ENCODE measurements at places on chromosomes 11 and 22.

- no peak for DNase-seq
Observed at GRCh38 chr11:94857337-94857736, 89.2 kb downstream of the AMOTL1 start.

DNA sequence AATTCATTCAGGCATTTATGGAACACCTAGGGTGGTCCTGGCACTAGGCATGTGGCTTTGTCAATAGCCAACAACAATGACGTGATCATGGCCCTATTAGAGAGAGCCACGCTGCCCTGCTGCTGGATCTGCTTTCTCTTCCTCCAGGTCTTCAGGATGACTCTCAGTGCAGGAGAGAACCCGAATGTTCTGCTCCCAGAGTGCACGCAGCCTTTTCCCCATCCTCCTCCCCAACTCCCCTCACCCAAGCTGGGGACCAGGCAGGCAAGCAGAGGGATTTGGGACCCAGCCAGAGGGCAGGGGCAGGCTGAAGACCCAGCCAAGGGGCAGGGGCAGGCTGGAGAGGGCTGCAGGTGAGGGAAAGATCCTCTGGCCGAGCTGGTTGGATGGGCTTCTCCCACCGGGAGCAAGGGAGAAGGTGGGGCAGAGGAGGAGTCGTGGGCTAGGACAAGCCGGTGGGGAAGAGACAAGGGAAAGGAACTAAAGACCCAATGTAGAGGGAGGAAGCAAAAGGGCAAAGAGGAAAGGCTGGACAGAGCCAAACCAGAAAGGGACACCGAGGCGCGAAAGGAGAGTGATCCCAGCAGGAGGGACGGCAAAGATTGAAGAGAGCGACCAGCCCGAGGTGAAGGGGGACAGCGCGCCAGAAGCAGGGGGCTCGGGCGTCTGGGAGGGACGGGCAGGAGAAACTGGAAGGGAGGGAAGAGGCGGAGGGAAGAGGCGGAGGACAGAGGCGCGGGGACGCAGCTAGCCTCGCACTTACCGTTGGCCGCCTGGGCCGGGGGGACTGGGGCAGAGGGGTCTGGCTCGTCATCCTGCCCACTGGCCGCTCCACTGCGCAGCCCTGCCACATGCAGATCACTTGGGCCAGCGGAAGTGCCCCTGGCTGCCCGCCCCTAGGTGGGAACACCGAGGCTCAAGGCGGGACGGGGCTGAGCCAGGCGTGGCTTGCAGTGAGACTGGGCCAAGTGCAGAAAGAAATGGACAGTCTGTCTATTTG is at the start of gene KCTD14:
Gene KCTD14, minus strand, starts transcription at position 880 of the 1,000 bp plus-strand sequence. Its CDS starts 27 bp downstream, at position 853.
- no peak for DNase-seq

- no peak for DNase-seq
Observed at GRCh38 chr11:8217926-8218325, 45.8 kb downstream of the LMO1 start.

DNA sequence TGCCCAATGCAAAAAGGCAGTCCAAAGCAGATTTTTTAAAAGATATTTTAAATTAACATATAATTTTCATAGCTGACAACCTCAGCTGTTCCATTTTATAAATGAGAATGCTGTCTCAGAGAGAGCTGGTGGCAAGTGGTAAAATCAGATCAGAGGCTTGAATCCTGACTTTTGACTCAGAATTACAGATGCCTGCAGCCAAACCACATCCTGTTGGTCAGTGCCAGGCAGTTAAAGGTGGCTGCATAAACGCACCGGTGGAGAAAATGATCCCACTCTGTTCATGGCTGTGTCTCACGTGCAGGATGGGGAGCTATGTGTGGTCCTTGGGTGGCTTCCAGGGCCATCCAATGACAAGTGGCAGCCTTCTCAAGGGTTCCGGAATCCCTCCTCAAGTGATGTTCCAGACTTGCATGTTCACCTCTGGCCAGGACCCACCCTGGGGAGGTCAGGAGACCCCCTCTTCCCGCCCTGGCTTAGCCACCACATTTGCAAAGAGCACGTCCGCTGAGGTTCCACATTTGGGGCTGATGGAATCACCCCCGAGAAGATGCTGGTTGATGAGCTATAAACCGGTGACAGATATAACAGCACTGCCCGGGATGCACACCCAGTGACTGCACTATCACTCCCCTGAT is 155.5 kb downstream of the SHANK2 start:
- no peak for DNase-seq

DNA sequence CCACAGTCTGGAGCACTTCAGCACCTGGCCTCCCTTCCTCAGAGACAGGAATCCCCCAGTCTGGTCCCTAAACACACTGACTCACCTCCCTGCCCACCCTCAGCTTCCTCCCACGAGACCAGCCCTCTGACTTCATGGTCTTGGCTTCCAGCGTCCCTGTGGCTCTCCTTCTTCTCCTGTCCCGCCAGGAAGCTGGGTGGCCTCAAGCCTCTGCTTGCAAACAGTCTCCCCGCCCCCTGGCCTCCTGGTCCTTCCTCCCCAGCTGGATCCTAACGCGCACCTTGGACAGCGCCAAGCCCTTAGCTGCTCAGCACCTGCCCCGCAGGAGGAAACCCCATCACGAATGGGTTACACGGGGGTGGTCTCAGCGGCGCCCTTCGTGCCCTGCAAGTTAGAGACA is 4.5 kb downstream of the NCF4 start:
- no peak for DNase-seq

- DNase-seq: no peak
Observed at GRCh38 chr11:57406337-57406904, 16.0 kb upstream of the PRG2 start.

DNA sequence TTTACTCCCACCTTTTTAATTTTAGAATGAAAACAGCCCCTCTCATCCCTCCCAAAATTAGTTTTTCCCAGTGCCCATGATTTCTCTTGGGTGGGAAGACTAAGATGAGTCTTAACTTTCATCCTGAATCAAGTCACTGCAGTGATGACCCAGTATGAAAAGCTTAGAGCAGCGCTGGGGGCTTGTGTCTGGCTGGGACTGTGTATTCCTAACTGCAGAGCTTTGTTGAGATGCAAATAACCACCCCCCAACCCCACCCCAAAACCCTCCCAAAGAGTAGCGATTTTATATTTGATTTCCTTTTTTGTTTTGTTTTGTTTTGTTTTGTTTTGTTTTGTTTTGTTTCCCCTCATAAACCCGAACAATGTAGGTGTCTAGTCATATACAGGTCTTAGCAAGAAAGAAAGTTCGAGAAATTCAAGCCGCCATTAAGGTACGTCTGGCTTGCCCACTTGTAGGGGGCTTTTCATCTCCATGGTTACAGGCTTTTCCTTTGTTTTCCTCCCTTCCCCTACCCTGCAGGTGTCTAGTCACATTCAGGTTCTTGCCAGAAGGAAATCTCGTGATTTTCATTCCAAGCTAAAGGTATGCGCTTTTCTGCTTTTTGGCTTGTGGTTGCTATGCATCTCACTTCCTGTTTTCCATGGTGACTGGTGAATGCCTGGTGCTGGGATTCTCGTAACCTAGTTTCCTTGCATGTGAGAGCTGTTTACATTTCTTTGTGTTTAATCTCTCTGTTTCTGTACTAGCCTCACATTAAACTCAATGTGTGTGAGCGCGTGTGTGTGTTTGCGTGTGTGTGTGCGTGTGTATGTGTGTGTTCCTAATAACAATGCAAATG is 144.6 kb upstream of the RASSF10 start:
- DNase-seq: no peak

DNA sequence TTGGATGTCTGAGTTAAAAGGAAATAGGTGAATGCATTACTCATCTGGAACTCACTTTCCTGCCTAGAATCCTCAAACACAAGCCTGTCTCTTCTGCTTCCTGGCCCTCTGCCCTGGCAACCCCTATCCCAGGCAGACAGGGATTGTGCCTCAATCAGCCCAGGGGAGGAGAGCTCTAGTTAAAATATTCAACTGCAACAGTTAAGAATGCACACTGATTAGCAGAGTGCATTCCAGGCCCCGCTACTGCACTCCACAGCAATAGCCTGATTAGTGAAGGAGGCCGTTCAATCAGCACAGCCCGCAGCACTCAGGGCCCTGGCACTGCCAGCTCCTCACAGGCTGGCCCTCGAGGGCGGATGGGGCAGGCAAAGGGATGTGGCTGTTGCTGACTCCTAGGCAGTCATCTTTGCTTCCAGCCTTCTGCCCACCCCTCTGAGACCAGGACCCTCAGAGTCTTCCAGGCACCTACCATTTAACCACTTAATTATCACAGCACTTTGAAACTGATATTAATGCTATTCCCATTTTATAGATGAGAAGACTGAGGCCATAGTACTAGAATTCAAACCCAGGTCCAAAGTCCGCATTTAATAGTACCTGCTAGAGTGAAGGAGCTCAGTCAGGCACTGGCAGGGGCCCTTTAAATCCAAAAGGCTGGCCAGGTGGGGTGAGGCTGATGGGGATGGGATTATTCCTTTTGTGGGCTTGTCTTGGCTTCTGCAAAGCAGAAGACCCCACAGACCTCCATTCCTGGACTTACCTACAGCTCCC is 435.3 kb downstream of the SOX6 start:
- DNase-seq: no peak

DNA sequence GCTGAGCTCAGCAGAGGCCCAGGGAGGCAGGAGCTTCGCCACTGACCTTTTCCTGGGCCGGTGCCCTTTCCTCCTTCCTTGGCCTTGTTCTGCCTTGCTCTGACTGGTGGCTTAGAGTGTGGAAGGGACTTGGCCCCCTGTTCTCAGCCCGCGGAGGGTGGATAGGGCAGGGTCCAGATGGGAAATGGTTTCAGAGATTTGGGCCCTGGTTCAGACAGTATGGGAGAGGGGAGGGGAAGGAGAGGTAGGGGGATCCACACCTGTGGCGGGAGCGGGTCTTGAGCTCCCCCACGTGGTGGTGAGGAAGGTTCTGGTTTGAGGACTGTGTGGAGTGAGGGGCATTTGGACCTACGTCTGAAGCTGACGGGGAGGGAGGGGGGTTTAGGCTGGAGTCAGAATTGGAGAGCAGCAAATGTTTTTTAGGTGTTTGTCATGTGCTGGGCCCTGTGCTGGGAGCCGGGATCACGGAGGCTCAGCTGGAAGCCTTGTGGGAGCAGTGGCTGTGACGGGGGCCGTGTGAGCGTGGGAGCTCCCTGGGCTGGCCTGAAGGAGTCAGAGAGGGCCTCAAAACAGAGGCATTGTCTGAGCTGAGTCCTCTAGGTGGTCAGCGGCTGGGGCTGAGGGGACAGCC is 27.2 kb downstream of the SHANK3 start:
- DNase-seq: no peak

DNA sequence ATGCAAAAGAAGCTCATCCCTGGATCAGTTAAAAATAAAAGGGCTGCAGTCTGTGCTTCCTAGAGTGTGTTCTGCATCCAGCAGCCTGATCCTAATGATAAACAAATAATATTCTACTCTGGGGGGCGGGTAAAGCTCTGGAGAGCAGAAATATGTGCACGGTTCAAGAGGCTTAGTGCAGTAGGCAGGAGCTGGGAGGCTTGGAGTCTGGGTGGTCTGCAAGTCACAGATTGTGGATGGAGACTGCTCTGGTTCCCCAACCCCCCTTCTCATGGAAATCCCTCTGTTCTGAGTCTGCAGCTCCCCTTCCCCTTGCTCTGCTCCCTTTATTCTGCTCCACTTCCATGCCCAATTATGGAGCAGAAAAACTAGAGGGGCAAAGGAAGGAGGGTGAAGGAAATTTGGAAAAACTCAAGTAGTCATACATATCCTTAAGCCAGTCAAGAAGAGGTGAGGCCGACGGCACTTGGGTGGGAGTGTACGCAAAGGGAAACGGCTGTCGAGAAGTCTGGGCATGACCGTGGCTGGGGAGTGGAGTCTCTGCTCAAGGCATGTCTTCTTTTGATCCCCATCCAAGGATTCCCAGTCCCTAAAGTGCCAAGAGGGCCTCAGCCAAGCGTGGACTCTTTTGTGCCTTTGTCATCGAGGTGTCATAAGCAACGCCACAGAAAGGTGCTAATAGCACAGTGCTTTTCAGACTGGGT is 16.3 kb upstream of the CLMP start:
- DNase-seq: no peak

DNA sequence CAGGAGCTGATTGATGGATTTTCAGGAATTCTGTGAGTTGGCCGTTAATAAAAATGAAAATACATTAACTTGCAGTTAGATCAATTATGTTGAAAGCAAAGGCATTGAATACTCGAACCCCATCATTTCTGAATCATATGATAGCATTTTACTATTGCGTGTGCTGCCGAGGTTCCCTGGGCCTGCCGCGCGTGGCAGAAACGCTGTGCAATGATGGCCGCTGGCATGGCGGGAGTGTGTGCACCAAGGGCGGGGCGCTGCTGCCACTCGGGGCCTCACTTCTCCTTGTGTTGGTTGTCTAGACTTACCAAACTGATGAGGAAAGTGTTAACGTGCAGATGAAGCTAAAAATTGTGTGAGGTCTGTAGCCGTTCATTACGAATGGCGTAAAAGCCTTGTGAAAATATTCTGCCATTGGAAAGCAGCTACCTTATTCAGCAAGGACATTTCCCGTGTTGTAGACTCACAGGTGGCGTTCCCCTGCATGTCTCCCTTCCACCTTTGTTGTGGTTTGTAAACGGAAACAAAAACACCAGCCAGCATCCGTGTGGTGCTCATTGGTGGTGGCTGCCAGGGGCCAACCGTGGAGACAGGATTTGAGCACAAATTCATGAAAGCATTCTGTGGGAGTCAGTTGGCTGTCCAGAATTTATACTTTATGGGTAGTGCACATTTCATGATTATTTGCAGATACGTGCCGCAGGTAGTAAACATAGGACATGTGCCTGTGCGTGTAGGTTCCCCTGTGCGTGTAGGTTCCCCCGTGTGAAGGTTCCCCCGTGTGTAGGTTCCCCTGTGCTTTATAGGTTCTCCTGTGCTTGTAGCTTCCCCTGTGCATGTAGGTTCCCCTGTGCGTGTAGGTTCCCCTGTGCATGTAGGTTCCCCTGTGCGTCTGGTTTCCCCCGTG is 5.9 kb upstream of the GRAMD4 start:
- DNase-seq: no peak

DNA sequence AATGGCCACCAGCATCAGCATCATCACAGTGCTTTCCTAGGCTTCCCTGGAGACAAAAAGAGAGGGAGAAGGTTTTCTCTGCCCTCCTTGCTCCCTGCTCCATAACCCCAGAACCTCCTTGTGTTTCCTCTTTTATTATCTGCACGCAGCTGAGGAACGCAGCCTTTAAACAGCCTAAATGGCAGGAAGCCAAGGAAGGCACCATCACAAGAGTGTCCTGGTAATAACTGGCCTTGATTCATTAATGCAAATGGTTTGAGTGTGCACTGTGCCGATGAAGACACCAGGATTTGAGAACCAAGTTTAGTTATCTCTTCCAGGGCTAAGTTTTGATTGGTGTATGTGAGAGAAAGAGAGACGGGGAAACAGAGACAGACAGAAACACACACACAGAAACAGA is 29.4 kb upstream of the DRD2 start:
- DNase-seq: no peak

GRCh38 chr22:19687561-19688300 is 26.6 kb upstream of the SEPTIN5 start:
- no peak for DNase-seq

- DNase-seq: no peak
Observed at GRCh38 chr11:67700141-67700540, 25.7 kb upstream of the ALDH3B2 start.

Data from esophagus squamous epithelium (tissue), 5 donors.